ENCODE measurements at places on chromosomes 12 and 14. TPM values are rescaled to one million over a fixed set of nuclear protein-coding genes. Genes with fewer than 3 reads are reported as not detected.
A peak's percentile ranks its signal among the peaks of the same experiment; 100 is the strongest.

DNA sequence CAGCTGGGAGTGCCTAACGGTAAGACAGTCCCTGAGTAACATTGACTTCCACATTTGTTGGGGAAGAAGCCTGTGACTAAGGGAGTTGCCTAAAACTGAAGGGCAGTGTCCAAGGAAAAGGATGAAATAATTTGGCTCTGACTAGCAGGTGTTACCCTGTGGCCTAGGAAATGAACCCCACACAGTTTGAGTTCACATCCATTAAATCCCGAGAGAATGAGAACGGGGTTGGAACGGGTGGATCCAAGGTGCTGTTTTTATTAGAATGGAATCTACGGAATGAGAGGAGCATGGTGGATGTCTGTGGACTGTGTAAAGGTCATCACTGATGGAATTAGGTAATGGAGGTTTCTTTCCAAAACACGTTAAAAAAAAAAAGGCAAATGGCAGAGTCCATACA lies 324.0 kb downstream of the MED13L start:
- no peak for DNase-seq

GRCh38 chr14:96117960-96118359 lies 78.8 kb downstream of the C14orf132 start:
- no peak for DNase-seq

- no peak for DNase-seq
These were observed 411.8 kb upstream of the MIS18BP1 start for GRCh38 chr14:45664668-45665356.

DNA sequence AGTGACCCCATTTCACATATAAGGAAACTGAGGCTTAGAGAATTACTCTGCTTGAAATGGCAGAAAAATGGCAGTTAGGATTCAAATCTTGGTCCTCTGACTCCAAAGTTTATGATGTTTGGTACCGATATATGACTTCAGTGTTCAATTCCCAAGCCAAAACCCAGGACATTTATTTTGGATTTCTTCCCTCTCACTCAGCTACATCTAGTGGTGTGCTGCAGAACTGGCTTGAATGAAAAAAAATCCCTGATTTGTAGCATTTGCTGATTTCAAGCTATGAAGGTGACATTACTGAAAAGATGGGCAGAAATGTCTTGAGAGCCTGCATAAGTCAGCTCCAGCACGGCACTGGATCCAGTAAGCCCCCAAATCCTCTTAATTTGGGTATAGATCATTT lies 106.4 kb downstream of the EFCAB11 start:
- DNase-seq: no peak

Gene SMIM41
- total RNA-seq: not detected

DNA sequence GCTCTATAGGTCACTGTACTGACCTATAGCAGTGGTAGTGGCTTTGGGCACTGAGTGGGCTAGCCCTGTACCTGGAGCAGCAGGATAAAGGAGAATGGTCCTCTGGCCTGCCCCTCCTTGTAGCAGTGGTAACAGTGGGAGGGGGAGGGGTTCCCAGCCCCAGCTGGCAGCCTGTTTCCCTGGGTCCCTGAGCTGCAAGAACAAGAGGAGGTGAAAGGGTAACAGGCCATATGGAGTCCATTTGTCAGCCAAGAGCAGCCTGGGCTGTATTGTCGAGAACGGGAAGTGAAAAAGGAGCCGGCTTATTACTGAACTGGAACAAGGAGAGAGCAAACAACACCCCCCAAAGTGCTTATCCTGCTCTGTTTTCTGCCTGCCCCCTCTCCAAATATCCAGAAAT lies 73.8 kb upstream of the SRSF5 start:
- DNase-seq: no peak

DNA sequence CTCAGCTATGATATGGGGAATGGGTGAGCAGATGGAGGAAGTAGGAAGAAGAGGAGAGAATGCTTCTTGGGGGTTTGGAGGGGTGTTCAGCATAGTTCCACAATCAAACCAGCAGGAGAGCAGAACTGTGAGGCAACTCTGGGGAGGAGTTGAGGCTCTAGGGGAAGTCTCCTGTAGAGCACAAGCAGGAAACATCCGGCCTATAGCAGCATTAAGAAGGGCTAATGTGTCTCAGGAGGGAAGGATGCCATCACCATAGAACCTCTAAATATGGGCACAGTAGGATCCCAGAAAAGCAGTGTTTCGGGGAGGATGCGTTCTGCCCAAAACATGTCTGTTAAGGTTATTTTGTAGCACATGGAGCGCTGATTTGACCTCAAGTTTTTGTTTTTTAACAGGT lies 8.4 kb upstream of the SALL2 start:
- no peak for DNase-seq

Gene EXOC3L4
- total RNA-seq: not detected

Gene LGALS3
- total RNA-seq: 179 TPM

Gene HOXC10
- total RNA-seq: 3.2 TPM

- DNase-seq: no peak
These were observed 134.0 kb downstream of the TMEM117 start for GRCh38 chr12:43969882-43970281.

GRCh38 chr12:117359029-117359845 lies 2.2 kb downstream of the NOS1 start:
- DNase-seq: no peak

Gene DYRK4
- total RNA-seq: 58.8 TPM

Gene PAX9
- 3.8 TPM for total RNA-seq

DNA sequence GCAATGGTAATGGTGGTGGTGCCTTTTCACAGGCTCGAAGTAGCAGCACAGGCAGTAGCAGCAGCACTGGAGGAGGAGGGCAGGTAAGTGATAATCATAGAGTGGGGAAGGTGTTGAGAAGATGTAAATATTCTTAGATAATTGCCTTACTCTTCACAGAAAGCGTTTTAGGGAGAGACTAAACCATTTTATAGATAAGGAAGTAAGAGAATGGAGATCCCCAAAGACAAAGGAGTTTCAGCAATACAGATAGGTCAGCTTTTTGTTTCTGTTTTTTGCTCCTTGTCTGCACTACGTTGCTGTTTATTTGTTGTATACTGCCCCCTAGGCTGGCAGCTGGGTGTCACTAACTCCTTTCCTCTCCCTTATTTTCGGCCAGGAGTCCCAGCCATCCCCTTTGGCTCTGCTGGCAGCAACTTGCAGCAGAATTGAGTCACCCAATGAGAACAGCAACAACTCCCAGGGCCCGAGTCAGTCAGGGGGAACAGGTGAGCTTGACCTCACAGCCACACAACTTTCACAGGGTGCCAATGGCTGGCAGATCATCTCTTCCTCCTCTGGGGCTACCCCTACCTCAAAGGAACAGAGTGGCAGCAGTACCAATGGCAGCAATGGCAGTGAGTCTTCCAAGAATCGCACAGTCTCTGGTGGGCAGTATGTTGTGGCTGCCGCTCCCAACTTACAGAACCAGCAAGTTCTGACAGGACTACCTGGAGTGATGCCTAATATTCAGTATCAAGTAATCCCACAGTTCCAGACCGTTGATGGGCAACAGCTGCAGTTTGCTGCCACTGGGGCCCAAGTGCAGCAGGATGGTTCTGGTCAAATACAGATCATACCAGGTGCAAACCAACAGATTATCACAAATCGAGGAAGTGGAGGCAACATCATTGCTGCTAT lies 2.0 kb downstream of the SP1 start:
- DNase-seq: peak; percentile 56

GRCh38 chr12:29559198-29559597 lies 61.7 kb upstream of the OVCH1 start:
- DNase-seq: no peak

DNA sequence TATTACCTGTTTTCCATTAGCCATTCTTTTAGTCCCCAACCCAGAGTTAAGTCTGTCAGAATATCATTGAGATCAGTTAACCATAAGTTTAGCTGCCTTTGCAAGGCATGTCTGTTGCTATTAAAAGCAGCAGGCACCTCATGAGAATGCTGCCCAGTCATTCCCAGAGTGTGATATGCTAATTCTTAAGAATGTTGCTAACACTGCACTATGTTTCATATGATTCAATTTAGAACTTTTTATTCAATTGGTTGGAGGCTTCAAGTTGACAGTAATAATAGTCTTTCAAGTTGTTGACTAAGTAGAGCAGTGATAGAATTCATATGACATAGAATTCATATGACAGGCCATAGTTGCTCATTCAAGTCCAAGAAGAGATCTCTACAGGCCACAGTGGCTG lies 292.3 kb downstream of the FUT8 start:
- DNase-seq: no peak

DNA sequence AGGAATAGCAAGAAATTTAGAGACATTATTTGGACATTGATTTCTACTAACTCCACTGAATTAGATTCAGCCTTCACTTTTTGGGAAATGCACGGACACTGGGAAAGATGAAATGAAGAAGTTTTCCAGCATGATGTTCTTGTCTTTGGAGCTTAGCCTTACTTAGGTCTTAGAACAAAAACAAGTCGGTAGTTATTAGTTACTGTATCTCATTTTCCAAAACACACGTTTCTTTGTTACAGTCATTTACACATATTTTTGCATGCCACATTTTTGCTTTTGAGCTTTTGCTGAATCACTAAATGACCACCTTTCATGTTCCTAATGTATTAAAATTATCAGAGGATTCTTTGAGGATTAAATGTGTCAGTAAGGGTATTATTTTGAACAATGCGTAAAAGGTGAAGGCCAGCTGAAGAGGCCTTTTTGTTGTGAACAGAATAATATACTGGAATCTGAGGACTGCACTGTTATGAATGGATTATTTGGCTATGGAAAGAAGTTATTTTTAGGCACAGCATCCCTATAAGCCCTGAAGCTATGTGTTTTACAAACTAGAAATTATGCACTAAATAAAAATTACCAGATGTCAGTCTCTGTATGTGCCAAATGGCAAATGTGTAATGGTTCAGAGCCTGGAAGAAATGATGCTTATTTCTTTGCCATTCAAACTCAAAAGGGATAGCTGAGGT lies 138.2 kb downstream of the SRGAP1 start:
- no peak for DNase-seq

- no peak for DNase-seq
These were observed 116.4 kb downstream of the EML1 start for GRCh38 chr14:99909513-99910064.

DNA sequence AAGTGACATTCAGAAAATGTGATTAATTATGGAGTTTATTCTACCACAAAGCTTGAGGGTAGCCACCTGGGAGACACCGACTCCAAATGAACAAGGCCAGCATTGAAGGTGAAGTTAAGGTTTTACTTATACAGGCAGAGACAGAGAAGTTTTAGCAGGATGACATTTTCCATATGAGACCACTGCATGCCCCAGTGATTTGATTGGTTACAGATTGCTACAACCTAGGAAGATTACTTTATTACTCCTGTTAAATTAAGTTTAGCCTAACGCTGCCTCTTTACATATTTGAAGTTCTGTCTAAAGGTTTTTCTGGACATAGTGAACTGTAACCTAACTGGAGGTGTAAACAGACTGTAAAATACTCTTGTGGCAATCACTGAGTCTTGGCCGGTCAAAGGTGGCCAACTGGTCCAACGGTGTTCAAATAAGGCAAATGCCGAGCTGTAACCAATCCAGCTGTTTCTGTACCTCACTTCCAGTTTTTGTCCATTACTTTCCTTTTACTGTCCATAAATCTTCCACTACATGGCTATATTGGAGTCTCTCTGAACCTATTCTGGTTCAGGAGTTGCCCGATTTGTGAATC lies 57.2 kb downstream of the RIN3 start:
- DNase-seq: no peak

Gene WDR89
- 10.7 TPM for total RNA-seq

- DNase-seq: peak; percentile 28
These were observed 368.0 kb downstream of the TMEM121 start for GRCh38 chr14:105894125-105894977.

GRCh38 chr14:105336477-105337287 lies 22.1 kb downstream of the PACS2 start:
- no peak for DNase-seq

GRCh38 chr12:75933101-75933500 lies 98.5 kb downstream of the PHLDA1 start:
- no peak for DNase-seq

GRCh38 chr14:70289138-70289537 lies 70.3 kb downstream of the COX16 start:
- no peak for DNase-seq

DNA sequence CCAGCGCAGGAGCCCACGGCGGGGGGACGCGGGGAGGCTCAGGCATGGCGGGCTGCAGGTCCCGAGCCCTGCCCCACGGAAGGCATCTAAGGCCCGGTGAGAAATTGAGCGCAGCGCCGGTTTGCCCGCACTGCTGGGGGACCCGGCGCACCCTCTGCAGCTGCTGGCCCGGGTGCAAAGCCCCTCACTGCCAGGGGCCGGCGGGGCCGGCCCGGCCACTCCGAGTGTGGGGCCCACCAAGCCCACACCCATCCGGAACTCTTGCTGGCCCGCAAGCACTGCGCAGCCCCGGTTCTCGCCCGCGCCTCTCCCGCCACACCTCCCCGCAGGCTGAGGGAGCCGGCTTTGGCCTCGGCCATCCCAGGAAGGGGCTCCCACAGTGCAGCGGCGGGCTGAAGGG lies 8.5 kb upstream of the TSPAN8 start:
- DNase-seq: no peak

Gene RNU4-1
- total RNA-seq: under 0.01 TPM

- no peak for DNase-seq
These were observed 17.9 kb downstream of the C12orf43 start for GRCh38 chr12:120998435-120998834.

- DNase-seq: peak; percentile 15
These were observed 4.3 kb upstream of the DHRS2 start for GRCh38 chr14:23631702-23632460.

- no peak for DNase-seq
These were observed at the start of gene BEST3 for GRCh38 chr12:69698769-69699540. Gene BEST3, minus strand, starts transcription at chr12:69699303. Its CDS starts 1,505 bp downstream, at chr12:69697798.

- peak; percentile 90 for DNase-seq
These were observed 3.1 kb upstream of the TNS2 start for GRCh38 chr12:53046655-53047220.

Gene NEMP1
- 40.3 TPM for total RNA-seq

DNA sequence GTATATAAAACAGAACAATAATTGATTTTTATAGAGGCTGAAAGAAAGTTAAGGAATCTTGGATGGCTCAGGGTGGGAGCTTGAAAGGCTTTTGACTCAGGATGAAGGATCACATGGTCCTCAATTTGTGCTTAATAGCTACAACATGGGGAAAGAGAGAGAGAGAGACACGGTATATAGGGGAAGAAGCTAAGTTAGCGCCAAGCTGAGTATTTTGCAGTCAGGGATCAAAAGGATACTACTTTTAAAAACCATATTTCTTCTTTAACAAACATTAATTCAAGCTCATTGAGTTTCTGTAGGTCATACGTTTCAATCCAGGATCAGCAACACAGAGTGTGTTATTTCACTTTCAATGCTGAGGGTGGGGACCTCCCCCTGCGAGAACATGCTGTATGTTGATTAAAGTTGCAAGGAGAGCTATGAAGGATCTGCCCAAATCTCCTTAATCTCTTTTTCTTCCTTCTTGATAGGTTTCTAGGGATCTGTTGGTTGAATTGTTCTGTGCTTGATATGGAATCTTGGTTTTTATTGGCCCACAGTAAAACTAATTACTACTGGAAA lies 133.1 kb upstream of the NUDT4 start:
- DNase-seq: no peak

DNA sequence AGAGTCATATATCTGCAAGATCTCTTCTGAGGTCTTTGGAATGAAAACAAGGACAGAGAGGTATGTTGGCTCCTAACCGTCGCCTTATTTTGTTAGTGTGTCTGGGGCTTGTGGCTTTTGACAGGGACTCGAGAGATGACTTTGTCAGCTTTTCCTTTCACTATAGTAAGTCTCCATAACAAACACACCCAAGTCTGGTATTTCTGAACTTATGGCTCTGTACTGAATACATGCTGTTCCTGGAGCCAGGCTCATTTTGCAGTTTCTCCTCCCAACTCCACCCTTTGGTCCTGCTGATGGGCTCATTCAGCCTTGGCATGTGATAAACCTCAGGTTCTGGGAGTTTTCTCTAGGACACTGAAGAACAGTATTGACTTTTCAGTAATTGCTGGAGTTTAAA lies 27.7 kb upstream of the TMED10 start:
- no peak for DNase-seq

GRCh38 chr14:36870776-36871175 lies 209.1 kb downstream of the PAX9 start:
- DNase-seq: no peak

All from SJSA1 (cell line).